ENCODE measurements at places on chromosomes 7 and 10. TPM values are rescaled to one million over a fixed set of nuclear protein-coding genes. Genes with fewer than 3 reads are reported as not detected.
A peak's percentile ranks its signal among the peaks of the same experiment; 100 is the strongest.

HTR5A gene
- total RNA-seq = not detected

GRCh38 chr10:34251177-34251576 is 563.9 kb downstream of the PARD3 start:
- DNase-seq = no peak

DNA sequence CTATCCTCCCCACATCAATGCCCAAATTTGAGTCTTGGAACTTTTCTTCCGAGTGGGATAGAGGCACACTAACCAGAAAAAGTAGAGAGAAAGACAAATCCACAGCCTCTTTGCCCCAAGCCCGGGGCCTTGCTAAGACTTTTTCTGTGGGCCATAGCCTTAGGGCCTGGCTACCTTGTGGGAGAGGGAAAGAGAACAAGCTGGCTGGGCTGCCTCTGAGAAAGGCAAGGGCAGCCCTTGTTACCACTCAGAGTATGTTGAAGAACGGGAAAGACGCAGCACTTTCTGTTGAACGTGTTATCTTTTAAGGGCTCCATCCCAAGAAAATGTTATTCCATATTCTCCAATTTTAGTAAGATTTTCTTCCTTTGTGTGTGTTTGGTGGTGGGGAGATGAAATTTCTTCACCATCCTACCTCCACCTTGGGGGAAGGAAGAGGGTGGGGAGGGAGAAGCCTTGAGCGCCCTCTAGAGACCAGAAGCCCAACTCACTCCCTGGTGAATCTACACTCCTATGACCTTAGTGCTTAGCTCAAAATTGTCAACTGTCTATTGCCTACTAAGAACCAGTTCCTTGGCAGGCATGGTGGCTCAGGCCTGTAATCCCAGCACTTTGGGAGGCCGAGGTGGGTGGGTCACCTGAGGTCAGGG is 3.9 kb upstream of the NRF1 start:
- peak; percentile 61 for DNase-seq

DNA sequence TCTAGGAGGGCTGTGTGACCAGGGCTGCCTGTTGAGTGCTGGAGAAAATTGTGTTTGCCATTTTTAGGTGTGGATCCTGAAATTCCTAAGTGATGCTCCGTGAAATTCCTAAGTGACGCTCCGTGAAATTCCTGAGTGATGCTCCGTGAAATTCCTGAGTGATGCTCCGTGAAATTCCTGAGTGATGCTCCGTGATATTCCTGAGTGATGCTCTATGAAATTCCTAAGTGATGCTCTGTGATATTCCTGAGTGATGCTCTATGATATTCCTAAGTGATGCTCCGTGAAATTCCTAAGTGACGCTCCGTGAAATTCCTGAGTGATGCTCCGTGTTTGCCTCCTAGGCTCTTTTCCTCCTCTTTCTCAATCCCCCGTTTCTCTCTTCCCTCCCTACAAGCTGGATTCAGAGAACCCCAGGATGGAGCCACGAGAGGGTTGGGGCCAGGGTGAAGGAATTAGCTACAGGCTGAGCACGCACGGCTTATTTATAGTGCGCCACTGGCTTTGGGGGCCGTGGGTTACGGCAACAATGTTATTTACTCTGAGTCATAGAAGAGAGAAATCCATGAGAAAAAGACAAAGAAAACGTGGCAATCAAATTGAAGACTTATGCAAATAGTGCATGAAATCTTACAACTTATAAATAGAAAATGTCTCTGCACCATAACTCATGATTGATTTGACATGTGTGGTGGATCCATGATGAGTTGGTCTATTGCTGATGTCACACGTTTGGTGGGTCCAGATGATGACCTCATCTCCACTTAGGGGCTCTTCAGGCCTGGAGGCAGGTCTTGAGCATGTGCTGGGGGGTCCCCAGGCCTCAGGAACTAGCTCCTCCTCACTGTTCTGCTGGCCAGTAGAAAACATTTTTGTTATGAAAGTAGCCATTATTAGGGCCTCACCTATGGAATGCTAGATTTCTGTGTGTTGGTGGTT is 224.6 kb downstream of the WDR37 start:
- peak; percentile 17 for DNase-seq

All from activated CD8-positive, alpha-beta T cell treated with anti-CD3 and anti-CD28 coated beads, Interleukin-2, amount 10 ng/mL, durations not matched to agents 7 days and 5 days (primary cell).